ENCODE measurements at places on chromosomes 4 and X.

DNA sequence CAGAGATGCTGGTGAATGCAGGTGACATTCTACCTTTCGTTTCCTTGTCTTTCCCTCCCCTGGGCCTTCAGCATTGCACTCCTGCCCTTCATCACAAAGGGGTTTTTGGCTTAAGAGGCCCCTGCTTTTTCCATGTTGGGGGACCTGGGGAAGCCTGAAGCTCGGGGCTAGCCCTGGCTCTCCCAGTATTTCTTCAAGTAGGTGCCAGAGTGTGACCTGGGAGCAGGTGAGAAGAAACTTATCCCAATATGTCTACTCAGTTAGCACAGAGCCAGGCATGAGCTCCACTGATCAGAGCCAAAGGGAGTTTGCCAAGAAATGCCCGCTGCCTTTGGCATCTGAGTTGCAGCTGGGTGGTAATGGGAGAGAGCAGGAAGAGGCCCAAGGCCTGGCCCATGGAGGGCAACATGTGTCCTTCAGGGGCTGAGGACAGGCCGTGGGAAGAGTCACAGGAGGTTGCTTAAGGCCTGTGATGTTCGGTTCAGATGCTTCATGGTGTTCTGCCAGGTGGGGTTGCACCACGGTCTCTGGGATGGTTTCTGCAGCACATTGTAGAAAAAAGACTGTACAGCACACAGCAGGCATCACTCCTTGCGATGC is 7.6 kb downstream of the PRRG3 start:
- no peak for DNase-seq

DNA sequence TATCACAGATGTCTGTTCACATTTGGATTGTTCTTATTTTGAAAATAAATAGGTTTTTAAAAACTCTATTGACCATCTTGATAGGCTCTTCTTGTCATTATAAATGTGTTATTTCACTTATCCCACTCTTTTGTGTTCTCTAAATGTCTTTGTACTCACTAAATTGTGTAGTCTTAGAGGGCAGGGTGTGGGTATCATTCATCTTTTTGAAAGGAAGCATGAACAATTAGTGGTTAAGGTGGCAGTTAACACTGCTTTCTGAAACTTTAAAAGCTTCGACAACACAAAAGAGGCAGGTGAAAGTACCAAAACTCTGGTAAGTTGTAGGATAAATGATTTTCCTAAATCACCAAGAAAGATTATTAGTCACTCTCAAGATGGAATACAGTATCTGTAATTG is 83.2 kb downstream of the IL15 start:
- DNase-seq = no peak

- DNase-seq = no peak
Measured at GRCh38 chrX:51608766-51609165, 9.9 kb downstream of the CENPVL3 start.

GRCh38 chr4:94650134-94650495 is 107.6 kb upstream of the BMPR1B start:
- no peak for DNase-seq

GRCh38 chr4:88320780-88321373 is 36.5 kb upstream of the PPM1K start:
- DNase-seq = no peak

DNA sequence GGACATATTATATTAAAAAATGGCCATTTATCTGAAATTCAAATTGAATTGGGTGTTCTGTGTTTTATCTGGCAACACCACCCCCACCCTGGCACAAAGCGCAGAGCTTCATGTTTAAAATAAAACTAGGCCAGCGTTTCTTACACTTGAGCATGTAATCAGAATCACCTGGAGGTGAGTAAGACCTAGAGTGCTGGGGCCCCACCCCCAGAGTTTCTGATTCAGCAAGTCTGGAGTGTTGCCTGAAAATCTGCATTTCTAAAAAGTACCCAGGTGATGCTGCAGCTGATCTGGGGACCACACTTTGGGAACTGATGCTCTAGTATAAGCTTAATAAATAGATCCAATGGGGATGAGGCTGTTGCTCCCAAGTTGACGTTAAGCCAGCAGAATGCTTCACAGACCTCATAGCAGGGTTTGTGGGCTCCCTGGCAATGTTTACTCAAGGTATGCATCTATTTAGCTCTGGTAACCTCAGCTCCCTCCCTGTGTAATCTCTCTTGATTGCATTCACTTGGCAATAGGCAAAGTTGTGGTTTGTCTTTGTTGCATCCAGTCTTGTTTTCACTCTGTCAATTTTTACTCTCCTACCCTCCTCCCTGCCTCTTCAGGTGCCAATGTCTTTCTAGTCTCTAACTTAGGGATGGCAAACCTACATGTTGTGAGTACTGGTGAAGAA is 99.8 kb upstream of the TEX13D start:
- no peak for DNase-seq

DNA sequence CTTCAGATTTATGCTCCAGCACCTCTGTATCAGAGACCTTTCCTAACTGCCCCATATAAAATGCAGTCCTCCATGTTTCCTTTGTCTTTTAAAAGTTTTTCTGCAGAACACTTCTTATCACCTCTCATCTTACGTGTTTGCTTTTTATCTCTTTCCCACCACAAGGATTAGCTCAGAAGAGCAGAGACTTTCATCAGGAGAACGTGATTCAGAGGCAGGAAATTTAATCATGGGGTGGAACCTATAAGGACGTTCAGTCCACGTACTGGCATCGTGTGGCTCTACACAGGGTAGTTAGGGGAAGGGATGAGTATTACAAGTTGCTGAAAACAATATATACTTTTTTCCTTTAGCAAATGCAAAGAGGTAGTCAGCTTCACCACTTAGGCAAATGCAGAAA is 98.7 kb downstream of the SORBS2 start:
- no peak for DNase-seq

DNA sequence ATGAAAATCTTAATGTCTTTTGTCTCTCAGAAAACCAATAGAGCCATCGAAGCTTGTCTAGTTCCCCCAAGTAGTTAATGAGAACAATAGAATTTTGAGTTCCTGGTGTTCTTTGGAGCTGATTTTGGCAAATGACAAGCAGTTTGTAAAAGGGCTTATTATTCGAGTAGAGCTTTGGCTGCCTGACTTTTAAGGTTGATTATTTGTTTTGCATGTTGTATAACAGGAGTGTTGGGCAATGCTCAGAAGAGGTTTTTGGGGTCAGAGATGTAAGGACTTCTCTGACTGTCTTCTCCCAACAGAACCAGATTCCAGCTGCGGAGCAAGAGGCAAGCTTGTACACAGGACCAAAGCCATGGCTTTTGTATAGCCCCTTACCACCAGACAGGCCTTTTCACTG is 30.0 kb downstream of the ZCCHC12 start:
- DNase-seq = no peak

- peak; percentile 6 for DNase-seq
Measured at GRCh38 chr4:103786014-103786413, 66.2 kb upstream of the TACR3 start.

- DNase-seq = no peak
Measured at GRCh38 chrX:153771415-153772315, 7.6 kb downstream of the PLXNB3 start.

- no peak for DNase-seq
Measured at GRCh38 chr4:85499573-85499972, 24.6 kb downstream of the ARHGAP24 start.

DNA sequence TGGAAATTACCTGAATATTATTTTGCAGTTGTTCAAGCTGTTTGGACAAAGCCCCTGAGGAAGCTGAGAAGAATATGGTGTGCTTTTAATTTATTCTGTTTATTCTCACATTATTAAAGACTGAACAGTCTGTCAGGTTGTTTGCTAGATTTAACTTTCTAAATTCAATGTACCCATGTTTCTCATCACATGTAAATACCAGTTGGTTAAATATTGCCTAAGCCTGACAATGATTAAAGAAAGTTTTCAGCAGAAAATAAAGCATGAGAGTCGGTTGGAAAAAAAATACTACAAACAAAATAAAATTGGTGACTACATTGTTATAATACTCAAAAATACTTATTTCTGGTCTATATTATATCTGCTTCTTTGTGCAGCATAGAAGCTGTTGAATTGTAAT is 1974.7 kb downstream of the ARAP2 start:
- no peak for DNase-seq

DNA sequence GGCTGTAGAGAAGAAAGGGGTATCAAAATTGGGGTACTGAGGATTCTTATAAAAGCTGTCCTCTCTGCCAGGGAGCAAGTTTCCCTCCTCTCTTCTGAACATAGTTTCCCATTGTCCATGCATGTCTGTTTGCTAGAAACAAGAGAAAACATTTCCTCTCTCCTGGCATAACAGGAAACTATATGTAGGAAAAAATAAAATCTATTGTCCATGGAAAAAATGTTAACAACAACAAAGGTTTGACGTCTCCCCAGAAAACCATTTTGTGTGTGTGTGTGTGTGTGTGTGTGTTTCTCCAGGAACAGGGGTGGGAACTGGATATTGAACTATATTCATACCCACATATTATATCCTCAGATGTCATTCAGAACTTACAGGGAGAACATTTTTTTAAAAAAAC is 107.2 kb downstream of the GASK1B start:
- DNase-seq = no peak

DNA sequence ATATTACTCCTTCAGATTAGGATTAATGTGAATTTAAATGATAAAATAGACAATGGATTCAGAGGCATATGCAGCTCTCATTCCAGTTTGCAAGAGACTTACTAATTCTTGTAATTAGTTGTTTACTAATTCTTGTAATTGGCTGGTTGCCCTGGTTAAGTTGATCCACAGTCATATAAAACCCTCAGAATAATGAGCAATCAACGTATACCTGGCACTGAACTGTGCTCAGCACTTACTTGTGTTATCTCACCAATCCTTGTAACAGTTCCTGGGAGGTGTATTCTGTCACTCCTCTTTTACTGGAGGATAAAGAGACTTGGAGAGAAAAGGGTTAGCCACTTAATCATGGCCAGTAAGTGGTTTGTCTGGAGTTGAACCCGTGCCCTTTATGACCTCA is 10.5 kb downstream of the HERC5 start:
- no peak for DNase-seq

DNA sequence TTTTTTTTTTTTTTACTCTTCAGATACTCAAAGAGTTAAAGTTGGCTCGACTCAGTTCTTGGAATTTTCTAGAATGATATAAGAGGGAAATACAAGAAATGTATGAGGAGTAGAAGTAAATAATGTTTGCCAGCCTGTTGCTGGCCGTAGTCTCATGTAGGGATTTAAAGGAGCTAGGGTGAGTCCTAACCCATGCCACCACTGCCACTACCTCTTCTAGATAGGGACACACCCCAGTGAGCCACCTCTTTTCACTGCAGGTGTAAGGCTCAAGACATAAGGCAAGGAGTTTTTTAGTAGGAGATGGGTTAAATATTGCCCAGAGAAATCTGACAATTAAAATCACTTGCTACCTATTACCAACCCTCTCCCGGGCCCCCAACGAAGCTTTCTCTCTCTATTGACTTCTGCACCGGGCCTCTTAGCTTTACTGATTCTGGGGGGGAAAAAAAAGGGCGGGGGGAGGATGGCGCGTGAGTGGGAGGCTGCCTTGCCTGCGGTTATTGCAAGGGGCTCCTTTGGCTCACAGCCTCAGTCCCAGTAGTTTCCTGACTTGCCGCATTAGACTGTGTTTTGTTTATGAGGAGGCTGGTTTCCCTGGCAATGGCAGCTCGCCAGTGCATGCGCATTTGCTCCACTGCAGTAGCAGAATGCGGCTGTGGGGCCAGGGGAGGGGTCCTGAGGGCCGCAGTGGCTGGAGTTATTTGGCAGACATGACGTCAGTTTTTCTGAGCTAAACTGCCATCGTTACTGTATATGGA is 3.0 kb downstream of the LINC00632 start:
- no peak for DNase-seq

GRCh38 chr4:16670727-16671126 is 227.7 kb downstream of the LDB2 start:
- no peak for DNase-seq

DNA sequence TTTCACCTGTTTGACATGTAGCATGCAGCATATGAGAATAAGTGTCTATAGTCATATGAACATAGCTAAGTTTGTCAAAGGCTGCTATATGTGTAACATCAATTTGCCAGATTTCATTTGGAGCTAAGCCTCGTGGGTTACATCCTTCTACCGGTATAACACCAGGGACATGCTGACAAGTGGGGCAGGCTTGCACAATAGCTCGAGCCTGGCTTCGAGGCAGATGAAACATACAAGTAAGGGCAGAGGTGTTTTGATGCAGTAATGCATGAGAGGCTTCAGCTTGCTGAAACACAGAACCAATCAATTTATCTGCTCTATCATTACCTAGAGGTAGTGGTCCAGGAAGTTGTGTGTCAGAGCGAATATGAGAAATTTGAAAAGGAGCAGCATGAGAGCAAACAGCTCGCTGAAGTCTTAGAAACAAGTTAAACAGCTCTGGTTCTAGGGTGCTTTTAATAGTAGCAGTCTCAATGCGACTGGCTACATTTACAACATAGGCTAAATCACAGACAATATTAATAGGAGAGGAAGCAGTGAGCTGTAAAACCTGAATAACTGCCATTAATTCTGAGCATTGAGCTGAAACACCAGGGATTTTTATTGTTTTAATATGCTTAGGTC is 14.9 kb upstream of the UGDH start:
- no peak for DNase-seq

GRCh38 chr4:184815046-184815877 is 10.5 kb downstream of the ACSL1 start:
- DNase-seq = no peak

DNA sequence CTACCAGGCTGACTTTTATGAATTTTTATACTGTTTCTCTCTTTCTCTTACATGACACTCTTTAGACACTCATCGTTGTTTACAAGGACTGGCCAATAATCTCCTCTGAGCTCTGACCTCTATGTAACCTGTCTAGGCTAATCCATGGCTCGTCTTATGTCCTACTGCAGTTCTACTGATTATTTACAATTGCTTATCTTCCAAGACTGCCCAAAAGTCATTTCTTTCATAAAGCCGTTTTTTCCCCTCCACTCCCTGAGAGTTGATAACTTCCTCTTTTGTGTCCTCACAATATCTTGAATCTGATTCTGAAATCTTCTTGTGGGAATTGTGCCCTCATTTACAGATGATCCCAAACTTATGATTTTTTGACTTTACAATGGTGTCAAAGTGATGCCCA is 18.3 kb upstream of the SNCA start:
- no peak for DNase-seq

DNA sequence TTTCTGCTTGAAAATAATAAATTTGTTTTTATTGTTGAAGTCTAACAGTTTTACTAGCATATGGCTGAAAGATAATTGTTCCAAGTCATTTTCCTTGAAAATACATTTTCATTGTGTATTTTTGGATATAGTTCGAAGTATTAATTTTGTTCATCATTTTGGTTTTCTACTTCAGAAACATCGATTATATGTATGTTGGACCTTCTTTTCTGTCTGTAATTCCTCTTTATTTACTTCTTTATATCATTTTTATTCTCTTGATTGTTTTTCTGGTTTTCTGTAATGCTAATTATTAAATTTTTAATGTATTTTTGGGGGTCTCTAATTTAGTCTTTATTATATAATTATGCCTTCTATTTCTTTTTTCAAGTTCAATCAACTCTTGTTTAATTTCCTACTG is 407.1 kb upstream of the FRG1 start:
- DNase-seq = no peak

DNA sequence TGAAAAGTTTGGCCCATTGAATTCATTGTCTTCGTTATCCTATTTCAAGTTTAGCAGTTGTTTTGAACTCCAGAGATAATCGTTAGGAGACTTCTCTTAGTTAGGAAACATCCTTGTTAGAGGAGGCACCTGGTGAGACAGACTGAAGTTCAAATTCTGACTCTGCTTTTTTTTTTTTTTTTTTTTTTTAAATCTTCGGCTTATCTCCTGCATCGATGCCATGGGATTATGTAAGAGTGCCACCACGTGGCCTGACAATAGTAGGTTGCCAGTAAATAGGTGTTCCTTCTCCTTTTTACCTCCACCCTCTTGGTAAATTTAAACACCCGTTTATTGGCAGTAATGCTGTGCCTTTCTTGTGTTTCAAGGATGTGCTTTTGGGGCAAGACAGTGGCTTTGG is 149.3 kb downstream of the SOWAHB start:
- no peak for DNase-seq
